ENCODE measurements at places on chromosomes 13 and 19. TPM values are rescaled to one million over a fixed set of nuclear protein-coding genes. Genes with fewer than 3 reads are reported as not detected.

The PLIN5 gene
- not detected for total RNA-seq

The MUC16 gene
- total RNA-seq = not detected

The LSM4 gene
- total RNA-seq = 636 TPM

The HS6ST3 gene
- total RNA-seq = 0.02 TPM

The SLC10A2 gene
- total RNA-seq = not detected

The FUT3 gene
- total RNA-seq = not detected

DNA sequence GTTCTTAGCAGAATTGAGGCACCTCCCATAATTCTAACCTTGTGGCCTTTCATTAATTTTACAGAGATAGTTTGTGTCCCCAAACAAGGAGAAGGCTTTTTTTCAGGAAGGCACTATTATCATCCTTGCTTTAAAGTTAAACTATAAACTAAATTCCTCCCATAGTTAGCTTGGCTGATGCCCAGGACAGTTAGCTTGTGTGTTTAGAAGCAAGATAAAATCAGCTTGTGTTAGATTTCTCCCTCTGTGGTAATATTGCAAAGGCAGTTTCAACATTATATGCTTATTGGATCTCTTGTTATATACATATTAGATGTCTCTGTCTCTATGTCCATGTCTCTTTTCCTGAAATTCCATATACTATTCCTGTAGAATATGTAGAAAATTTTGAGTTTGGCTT, 342.7 kb downstream of the TBC1D4 start:
- DNase-seq = no peak

DNA sequence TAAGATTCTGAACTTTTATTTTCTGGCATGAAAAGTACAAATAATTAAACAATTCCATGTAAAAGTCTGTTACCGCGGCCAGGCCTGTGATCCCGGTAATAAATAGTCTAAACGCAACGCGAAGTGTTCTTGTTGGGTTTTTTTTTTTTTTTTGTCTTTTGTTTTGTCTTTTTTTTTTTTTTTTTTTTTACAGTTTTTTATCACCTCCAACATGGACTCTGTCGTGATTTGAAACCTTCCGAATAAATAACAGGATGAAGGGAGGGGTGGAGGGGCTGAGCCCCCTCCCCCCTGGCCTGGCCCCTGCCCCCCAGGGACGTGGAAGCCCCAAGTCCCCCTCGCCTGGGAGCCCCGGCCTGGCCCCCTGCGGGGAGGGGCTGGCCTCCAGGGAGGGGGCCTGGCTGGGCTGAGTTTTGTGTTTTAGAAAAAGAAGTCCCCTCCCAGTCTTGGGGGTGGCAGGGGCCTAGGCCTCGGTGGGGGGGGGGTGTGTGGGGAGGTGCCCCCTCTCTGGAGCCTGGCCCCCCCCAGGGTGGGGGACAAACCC, 16.0 kb downstream of the PRKCSH start:
- DNase-seq = no peak

DNA sequence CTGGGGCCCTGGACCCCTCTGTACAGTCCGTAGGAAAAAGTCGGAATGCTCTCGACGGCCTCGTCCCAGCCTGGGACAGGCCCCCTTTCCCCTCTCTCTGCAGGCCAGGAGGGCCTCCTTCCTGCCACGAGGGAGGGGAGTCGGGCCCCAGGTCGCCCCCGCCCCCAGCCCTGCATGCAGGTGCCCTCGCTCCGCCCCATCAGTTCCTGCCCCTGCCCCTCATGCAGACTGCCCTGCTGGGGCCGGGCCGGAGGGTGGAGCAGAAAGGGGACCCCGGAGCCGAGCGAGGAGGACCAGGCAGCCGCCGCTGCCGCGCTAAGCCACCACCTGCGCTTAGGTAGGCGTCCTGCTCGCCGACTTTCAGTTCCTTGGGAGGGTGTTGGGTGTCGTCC, 7.3 kb downstream of the LYL1 start:
- DNase-seq = no peak

- DNase-seq = peak; percentile 34
These were observed 568 bp downstream of the ATP11A start for GRCh38 chr13:112690283-112690929.

DNA sequence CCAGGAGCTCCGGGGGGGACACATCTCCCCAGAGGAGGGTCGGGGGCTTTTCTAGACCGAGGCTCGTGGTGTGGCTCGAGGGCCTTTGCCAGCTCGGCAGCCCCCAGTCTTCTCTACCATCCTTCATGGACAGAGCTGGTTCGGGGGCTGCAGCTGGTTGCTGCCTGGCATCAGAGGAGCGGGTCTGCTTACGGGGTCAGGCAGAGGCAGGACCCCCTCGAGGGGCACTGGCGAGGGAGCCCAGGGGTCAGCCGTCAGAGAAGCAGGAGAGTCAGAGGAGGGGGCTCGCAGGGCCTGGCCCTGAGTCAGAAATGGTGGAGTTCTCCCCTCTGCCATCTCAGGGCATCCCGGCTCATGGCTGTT, 123.5 kb downstream of the KDM4B start:
- no peak for DNase-seq

- no peak for DNase-seq
These were observed 313.3 kb downstream of the GPC6 start for GRCh38 chr13:93539914-93540313.

GRCh38 chr13:78382491-78382890, 220.9 kb downstream of the POU4F1 start:
- DNase-seq = peak; percentile 47

- no peak for DNase-seq
These were observed 4.5 kb downstream of the SLITRK1 start for GRCh38 chr13:83877651-83878355.

DNA sequence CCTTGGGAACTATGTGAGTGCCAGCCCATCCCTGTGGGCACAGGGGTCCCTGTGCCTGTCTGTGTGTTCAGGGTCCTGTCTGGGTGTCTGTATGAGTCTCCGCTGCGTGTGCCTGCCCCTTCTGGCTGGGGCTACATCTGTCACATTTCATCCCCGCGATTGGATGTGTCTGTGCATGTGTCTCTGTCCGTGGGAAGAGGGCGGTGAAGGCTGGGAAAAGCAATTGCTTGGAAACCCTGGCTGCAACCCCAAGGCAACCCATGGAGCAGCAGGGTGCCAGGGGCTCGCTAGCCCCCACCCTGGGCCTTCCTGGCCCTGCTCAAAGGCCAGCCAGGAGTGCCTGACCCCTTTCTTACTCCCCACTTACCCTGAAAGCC, 1.4 kb downstream of the MAG start:
- no peak for DNase-seq

Measured in MG63 (cell line).